Activated naive CD4-positive, alpha-beta T cell treated with anti-CD3 and anti-CD28 coated beads for 36 hours (primary cell): ENCODE measurements at places on chromosomes 3 and 15. TPM values are rescaled to one million over a fixed set of nuclear protein-coding genes. Genes with fewer than 3 reads are reported as not detected.

The CATSPER2 gene
- total RNA-seq: 3.5 TPM

The ANKUB1 gene
- total RNA-seq: not detected

The TMEM207 gene
- total RNA-seq: not detected

The PLA2G4D gene
- total RNA-seq: not detected

The PROS1 gene
- 0.94 TPM for total RNA-seq

The EXD1 gene
- not detected for total RNA-seq

The LRRC2 gene
- total RNA-seq: not detected

The GOLGA6L7 gene
- not detected for total RNA-seq

The RBP2 gene
- not detected for total RNA-seq

The RMDN3 gene
- 19.2 TPM for total RNA-seq

The CRTC3 gene
- total RNA-seq: 40.6 TPM

The GRK7 gene
- not detected for total RNA-seq

The XIRP1 gene
- 0.72 TPM for total RNA-seq

The DGKG gene
- 0.25 TPM for total RNA-seq

The INSYN1 gene
- not detected for total RNA-seq

The ESYT3 gene
- total RNA-seq: 1.1 TPM

The FBXO40 gene
- total RNA-seq: not detected

The RPLP1 gene
- total RNA-seq: 2,674 TPM

The LSAMP gene
- total RNA-seq: not detected

The THSD4 gene
- not detected for total RNA-seq

The DUSP7 gene
- total RNA-seq: 9.1 TPM

The DAPK2 gene
- total RNA-seq: 0.44 TPM

The TCF12 gene
- total RNA-seq: 70.7 TPM

The KBTBD12 gene
- not detected for total RNA-seq

The ISG20 gene
- 56.5 TPM for total RNA-seq

The TICRR gene
- total RNA-seq: 21.0 TPM

The CPNE9 gene
- total RNA-seq: not detected

The RGMA gene
- total RNA-seq: 0.69 TPM

The KLF15 gene
- 0.89 TPM for total RNA-seq

The B3GNT5 gene
- total RNA-seq: 18.8 TPM

The PIF1 gene
- 38.4 TPM for total RNA-seq

The SLC26A6 gene
- total RNA-seq: 24.7 TPM

The CHRM5 gene
- total RNA-seq: not detected

The C2CD4B gene
- 0.20 TPM for total RNA-seq

The WDR93 gene
- total RNA-seq: not detected

The CHRNA5 gene
- total RNA-seq: 1.5 TPM

The TRH gene
- not detected for total RNA-seq

The PARP15 gene
- 5.1 TPM for total RNA-seq

The CLDN11 gene
- not detected for total RNA-seq

The MST1R gene
- total RNA-seq: 0.41 TPM

The ST8SIA2 gene
- total RNA-seq: not detected

The ZNF80 gene
- 0.44 TPM for total RNA-seq
